Right lung (tissue), 10 donors: ENCODE measurements at places on chromosomes 13 and 19.

DNA sequence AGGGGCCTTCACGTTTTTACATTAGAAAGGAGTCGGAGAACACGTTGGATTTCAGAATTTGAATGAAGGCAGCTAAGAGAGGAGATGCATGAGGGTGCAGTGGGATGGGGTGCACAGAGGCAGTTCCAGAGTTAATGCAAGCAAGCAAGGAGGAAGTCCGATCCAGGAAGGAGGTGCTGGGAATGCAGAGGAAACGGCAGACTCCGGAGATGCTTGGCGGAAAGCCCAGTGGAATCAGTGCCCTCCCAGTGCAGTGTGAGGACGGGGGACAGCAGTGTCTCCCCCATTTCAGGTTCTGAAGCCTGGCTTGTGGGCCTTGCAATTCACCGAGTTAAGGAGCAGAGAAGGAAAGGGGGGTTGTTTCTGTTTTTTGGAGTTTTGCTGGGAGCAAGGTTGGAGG lies 100.4 kb downstream of the COL4A2 start:
- DNase-seq, result no peak

- no peak for DNase-seq
Observed at GRCh38 chr13:23377579-23377978, 55.9 kb downstream of the SACS start.

- DNase-seq, result no peak
Observed at GRCh38 chr13:71359641-71360040, 507.4 kb downstream of the DACH1 start.

DNA sequence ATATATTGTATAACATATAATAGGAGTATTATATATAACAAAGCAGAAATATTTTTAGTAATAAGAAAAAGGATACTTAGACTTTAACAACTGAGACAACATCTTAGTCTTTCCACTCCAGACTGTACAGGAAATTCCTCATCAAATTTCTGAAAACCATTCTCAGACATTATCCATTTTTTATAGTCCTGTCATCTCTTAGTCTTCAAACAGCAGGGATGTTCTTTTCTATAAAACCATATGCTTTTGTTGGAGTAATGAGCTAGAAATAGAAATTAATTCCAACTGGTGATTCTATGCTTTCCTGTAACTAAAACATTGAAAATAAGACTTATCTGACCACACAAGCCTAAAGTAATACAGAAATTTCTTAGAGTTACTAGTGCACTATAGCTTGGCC lies 82.2 kb upstream of the CSNK1A1L start:
- no peak for DNase-seq

DNA sequence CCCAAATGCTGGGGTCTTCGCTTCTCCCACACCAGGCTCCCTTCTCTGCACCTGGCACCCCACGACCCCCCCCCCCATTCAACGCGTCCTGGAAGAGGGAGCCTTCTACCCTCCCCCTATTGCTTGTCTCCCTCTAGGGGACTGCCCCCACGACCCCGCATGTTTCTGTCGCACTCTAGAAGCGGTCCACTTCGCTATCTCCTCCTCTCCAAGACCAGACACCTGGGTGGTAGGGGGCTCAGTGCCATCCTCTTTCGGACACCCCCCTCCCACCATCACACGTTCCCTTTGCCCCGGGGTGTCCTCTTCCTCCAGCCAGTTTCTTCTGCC lies 1.5 kb downstream of the TGFB1 start:
- no peak for DNase-seq

GRCh38 chr19:15014579-15014978 lies 34.7 kb upstream of the CASP14 start:
- no peak for DNase-seq
